ENCODE measurements at places on chromosomes 13 and 19.
A peak's percentile ranks its signal among the peaks of the same experiment; 100 is the strongest.

DNA sequence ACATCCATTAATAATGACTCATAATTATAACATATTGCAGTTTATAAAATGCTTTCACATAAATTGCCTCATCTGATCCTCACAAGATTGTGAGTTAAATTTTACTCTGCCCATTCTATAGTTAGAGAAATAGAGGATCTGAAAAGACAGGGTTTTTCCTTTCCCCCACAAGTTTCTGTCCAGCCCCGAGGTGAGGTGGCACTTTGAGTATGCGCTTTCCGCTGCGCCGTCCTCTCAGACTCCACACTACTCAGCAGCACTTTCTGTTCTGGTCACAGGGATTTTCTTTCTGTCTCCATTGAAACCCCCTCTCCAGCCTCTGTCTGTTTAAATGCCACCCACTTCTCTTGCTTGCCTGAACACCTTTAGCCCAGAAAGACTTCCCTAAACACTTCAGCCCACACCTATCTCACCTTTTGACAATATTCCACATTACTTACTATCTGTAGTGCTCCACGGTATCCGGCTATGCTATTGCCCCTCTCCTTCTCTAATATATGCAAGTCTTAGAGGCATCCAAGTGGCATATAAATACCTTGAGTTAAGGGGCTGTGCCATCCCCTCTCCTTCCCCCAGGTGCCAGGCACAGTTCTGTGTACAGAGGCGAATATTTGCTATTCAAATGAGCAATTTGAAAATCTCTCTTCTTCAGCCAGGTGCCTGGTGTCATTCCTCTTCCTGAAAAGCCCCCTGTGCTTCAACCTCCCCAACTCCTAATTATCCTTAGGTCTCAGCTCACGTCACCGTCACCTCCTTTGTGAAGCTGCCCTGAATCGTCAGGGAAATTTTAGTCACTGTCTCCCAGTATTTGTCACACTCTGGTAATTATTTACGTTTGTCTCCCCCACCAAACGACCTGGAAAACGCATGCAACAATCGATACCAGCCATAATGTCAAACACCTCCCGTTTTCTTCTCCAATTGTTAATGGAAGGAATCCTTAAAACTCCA, 268.7 kb downstream of the NHLRC3 start:
- DNase-seq: peak; percentile 16

DNA sequence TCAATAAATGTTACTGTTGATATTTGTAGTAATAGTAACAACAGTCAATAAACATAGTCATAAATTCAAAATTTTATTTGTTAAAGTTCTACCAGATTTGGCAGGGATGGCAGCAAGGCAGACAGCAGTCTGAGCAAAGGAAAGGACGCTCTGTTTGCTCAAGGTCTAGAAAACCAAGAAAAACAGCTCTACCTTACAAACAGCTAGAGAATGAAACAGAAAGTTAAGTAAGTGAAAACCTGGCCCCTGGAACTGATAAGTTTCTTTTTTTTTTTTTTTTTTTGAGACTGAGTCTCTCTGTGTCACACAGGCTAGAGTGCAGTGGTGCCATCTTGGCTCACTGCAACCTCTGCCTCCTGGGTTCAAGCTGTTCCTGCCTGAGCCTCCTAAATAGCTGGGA, 27.9 kb downstream of the ENOX1 start:
- no peak for DNase-seq

- DNase-seq: no peak
Observed at GRCh38 chr13:46097015-46097414, 7.8 kb downstream of the CPB2 start.

DNA sequence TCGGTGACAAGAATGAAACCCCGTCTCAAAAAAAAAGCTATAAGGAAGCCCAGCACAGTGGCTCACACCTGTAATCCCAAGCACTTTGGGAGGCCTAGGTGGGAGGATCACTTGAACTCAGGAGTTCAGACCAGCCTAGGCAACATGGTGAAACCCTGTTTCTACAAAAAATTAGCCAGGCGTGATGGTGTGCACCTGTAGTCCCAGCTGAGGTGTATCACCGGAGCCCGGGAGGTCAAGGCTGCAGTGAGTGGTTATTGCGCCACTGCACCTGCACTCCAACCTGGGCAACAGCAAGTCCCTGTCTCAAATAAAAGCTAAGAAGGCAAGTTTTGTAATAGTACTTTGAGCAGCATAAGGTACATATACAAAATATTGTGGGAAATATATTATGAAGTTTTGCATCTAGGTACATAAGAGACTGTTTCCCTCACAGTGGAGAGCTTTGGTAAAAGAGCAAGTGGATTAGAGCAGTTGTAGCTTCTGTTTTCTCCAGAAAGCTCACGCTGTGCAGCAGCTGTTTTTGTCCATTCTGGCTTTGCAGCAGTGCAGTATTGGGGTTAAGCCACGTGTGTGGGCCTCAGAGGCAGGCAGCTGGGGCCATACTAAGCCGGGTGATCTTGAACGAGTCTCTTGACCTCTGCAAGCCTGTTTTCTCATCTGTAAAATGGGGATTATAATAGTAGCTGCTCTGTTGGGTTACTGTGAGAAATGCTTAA, 35.4 kb downstream of the ARHGAP35 start:
- DNase-seq: no peak

DNA sequence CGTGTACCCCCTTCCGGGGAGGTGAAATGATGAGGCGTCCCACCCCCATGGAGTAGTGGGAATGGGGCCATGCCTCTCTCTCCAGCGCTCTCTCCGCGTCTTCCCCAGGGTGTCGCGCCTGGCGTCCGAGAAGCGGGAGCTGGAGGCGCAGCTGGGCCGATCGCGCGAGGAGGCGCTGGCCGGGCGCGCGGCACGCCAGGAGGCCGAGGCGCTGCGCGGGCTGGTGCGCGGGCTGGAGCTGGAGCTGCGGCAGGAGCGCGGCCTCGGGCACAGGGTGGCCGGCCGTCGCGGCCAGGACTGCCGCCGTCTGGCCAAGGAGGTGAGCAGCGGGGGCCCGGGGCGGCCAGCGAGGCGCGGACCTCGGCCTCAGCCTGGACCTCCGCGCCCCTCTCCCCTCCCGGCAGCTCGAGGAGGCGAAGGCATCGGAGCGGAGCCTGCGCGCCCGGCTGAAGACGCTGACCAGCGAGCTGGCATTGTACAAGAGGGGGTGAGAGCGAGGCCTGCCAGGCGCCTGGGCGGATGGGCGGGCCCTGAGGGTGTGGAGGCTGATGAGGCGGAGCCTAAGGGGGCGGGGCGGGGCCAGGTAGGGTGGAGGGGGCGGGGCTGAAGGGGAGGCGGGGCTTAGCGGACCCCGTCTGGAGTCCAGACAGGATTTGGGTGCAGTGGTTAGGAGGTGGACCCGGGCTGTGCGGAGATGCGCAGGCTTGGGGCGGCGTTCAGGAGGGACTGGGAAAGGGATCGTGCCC, 7.7 kb downstream of the PGLYRP1 start:
- DNase-seq: peak; percentile 63

- no peak for DNase-seq
Observed at GRCh38 chr19:38583219-38583984, 34.4 kb downstream of the MAP4K1 start.

DNA sequence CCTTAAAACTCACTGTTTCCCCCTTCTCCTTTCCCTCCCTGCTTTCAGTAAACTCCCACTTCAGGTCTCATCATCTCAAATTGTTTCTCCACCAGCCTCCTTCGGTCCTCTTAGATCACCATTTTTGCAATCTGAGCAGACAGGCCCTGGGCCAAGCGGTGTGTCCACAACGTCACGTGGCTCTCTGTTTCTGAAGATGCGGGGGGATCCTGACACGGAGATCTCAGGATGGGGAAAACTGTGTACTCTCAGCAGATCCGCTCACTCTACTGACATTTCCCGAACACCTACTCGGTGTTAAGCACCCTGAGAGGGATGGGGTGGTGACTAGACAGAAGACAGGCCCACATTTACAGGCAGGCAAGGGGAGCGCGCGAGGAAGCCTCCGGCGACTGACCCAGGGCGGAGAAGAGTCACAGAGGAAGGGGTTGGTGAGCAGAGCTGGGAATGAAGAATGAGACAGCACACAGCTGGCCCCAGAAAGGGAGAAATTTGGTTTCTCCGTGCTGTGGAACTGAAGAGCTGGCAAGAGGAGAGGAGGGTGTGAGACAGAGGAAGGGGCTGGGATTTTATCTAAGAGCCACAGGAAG, 38.8 kb downstream of the SERP2 start:
- no peak for DNase-seq
